ENCODE measurements at places on chromosomes 13 and 19.

DNA sequence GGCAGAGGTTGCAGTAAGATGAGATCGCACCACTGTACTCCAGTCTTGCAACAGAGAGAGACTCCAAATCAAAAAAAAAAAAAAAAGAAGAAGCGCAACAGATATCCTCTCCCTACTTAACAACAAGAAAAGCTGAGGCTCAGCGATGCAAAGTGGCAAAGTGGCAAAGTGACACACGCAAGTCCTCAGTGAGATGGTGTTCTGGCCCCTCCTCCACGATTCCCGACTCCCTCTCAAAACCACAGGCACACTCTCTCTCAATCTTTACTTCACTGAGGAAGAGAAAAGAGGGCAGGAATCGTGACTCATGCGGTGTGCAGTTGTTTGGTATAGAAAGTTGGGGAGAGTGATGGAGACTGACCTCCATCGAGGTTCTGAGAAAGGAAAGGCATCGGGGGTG, 12.6 kb downstream of the FFAR2 start:
- no peak for DNase-seq

GRCh38 chr13:40120288-40120687, 464.8 kb downstream of the COG6 start:
- no peak for DNase-seq

DNA sequence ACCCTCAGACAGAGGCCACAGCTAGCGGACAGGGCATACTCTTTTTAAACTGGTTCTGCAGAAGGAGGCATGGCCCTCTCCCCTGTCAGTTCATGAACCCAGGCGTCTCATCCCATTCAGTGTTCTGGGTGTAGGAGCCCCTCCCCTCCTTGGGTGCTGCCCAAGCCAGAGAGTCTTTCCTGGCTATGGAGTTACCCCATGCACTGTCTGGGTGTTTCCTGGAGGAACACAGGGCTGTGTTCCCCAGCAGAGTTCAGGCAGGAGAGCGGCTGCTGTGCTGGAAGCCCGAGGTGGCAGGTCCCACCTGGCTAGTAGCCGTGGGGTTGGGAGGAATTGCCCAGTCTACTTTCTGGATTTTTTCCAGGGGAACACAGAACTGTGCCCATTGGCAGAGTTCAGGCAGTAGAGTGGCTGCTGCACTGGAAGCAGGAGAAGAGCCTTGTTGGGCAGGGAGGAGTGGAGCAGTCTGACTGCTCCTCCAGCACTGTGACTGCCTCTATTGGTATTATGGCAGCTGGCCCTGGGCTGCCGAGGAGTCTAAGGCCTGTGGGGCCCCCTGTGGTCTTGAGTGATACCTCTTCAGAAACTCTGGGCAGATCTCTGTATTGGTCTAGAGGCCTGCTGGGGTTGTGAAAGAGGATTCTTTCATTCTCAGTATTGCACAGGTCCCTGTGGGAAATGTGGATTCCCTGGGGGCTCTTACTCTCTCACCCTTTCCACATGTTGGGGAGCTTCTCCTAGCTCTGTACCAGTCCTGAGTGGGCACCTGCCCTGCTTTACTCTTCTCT, 168.3 kb downstream of the PCDH20 start:
- no peak for DNase-seq

DNA sequence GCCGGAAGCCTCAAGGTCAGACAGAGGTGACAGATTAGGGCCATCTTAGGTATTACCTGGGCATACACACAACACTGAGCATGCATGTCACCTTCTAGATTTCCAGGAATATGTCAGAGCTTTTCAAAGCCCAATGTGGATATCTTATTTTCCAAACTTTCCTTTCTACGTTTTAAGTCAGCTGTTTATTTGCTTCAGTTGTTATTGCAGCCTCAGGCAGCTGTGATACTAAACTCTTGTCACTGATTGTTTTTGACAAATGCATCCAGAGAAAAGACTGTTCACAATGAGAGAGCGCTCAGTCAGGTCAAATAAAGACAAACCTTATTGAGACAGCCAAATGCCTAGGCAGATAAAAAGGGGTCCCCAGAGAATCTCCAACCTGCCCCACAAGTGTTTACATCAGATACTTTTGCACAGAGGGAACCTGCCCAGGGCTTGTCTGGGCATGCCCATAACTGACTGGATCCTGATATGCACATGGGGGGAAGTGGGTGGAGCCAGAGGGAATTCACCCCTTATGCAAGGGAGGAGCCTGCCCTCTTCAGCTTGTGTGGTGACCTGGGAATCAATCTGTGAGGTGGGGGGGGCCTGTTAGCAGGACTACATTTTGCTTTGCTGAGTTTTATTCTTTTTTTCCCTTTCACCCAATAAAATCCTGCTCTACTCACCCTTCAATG, 28.5 kb downstream of the MED4 start:
- no peak for DNase-seq

GRCh38 chr13:111661776-111662175, 341.3 kb downstream of the TEX29 start:
- no peak for DNase-seq

DNA sequence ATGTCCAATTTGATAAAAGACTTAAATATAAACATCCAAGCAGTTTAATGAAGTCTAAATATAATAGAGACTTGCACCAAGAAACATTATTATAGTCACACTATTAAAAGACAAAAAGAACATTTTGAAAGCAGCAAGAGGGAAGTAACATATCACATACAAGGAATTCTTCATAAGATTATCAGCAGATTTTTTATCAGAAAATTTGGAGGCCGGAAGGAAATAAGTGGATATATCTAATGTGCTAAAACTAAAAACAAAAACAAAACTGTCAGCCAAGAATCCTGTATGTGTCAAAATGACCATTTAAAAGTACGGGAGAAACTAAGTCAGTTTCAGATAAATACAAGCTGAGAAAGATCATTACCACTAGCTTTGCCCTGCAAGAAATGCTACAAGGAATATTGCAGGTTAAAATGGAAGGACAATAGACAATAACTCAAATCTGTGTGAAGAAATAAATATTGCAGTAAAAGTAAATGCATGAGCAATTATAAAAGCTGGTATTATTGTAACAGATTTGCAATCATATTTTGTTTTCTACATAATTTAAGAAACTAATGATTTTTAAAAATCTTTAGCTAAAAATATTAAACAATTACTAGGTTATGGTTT, 1665.9 kb upstream of the PCDH20 start:
- DNase-seq, result no peak

DNA sequence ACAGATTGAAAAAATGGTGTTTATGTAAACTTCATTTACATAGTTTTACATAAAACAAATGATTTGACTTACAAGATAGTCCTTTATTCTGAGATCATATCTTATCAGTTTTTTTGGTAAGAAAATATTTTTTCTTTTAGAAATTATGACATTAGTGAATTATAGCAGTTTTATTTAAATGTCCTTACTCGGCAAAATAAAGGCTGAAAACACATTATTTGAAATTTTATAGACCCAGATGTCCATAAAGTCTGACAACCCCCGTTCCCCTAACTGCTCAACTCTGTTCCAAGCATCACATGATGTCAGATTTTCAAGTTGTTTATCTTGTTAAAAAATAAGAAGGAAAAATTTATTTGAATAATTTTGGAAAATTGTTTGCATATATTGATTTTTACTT, 46.7 kb upstream of the RFC3 start:
- no peak for DNase-seq
